ENCODE measurements at places on chromosomes 6 and 20.

GRCh38 chr20:36786663-36787062 is 13.1 kb upstream of the DSN1 start:
- no peak for DNase-seq

GRCh38 chr6:121430514-121431460 is 4.7 kb upstream of the GJA1 start:
- DNase-seq: no peak

DNA sequence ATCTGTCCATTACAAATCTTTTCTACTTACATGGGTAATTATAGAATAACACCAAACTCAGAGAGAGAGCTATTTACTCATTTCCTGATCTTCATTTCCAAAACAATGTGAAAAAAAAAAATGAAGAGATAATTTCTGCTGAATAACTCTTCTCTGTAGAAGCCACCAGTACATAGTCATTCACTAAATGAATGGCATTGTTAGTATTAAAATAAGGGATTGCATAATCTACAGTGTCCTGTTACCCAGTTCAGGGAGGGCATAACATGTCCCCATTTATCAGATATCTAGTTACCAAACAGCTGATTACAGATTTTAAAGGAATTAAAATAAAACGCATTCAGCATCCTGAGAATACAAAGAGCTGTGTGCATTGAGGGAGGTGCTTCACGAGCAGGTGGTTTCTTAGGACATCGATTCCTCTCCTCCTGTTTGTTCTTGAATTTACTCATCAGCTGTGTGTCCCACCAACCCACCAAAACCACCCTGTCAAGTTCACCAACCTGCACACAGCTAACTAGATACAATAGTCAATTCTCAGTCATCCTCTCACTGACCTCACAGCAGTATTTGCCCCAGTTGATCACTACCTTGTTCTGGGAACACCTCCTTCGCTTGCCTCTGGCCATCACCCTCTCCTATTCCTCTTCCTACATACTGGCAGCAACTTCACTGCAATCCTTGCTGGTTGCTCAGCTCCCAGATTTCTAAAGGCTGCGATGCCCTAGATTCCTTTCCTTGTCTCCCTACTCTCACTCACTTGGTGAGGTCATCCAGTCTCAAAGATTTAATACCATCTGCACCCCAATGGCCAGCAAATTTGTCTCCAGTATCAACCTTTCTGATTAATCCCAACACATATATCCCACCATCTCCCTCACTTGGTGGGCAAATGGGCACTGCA is 18.7 kb downstream of the CNKSR3 start:
- DNase-seq: no peak

DNA sequence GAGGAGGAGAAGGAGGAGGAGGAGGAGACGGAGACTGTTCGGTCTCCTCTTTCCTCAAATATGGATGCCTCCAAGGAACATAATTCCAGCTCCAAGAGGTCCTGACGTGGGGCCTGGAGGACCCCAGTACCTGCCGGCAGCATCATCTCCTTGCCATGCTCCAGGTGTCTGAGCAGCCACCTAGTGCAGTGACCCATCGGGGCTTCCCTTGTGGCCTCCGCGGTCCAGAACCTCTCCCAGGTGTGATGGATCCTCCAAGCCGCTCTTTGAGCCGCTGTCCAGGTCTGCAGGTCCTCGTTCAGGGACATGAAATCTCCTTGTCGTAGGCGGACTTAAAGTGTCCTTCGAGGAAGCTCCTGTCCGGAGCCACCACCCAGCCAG is 35.8 kb upstream of the HLA-C start:
- peak; percentile 54 for DNase-seq

- DNase-seq: no peak
Measured at GRCh38 chr6:13359287-13359686, 30.9 kb upstream of the TBC1D7 start.

GRCh38 chr6:53363341-53364079 is 14.8 kb upstream of the ELOVL5 start:
- no peak for DNase-seq

DNA sequence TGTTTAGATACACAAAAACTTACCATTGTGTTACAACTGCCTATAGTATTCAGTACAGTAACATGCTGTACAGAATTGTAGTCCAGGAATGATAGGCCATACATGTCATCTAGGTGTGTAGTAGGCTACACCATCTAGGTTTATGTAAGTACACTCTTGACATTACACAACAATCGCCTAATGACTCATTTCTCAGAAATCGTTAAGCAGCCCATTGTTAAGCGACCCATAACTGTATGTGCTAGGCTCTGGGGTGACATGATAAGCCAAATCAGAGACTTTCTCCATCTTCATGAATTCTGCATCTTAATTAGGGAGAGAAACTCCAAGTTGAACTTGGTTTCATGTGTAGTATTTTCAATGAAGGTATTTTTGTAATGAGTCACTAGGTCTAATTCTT is 17.2 kb downstream of the STK35 start:
- no peak for DNase-seq

- no peak for DNase-seq
Measured at GRCh38 chr20:31790401-31790800, 28.8 kb upstream of the MYLK2 start.

GRCh38 chr6:104256646-104257045 is 603.1 kb downstream of the HACE1 start:
- DNase-seq: no peak

- peak; percentile 33 for DNase-seq
Measured at GRCh38 chr6:130282234-130282995, 59.7 kb upstream of the SAMD3 start.

- DNase-seq: no peak
Measured at GRCh38 chr6:162173466-162173865, 554.1 kb downstream of the PRKN start.

GRCh38 chr6:157724960-157725741 is 97.9 kb upstream of the SNX9 start:
- DNase-seq: no peak

DNA sequence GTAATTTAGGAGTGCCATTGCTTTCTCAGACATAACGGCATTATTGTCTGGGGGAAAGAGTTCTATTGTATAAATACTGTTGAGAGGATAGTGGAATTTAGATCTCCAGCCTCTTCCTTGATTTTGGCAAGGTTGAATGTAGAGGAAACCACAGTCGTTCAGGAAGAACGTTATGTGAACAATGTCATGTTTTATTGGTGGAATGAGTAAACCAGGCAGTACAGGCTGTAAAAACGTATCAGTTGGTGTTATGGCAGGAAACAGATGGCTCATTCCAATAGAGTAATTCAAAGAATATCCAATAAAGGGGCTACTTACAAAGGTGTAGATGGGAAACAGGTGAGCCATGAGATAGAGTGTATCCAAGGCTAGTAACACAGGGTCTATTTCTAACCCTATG is 123.6 kb upstream of the SLC35B3 start:
- DNase-seq: no peak

GRCh38 chr6:148323344-148323743 is 19.3 kb upstream of the SASH1 start:
- no peak for DNase-seq

GRCh38 chr20:10674684-10675449 is 1.1 kb upstream of the JAG1 start:
- peak; percentile 88 for DNase-seq

GRCh38 chr6:129350278-129350677 is 359.7 kb downstream of the ARHGAP18 start:
- peak; percentile 11 for DNase-seq

DNA sequence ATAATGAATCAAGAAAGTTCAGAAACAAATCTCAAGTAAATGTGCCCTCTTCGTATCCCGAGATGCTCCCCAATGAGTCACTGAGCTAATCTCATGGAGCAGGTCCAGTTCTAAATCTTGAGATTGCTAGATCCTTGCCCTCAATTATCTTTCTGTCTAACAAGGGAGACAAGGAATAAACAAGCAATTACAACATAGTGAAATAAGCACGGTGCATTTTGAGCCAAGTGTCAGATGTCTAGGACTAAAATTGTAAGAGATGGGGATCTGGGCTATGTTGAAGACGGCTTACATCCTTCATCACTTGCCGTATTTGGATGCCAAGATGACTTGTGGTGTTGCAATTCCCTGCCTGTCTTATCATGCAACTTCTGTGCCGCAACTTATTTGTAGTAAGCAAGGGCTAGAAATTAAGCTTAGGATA is 56.5 kb upstream of the ADGRF1 start:
- DNase-seq: no peak

GRCh38 chr6:130981409-130981808 is 81.6 kb downstream of the EPB41L2 start:
- DNase-seq: no peak

GRCh38 chr6:28082939-28083338 is 2.6 kb downstream of the ZNF165 start:
- no peak for DNase-seq

GRCh38 chr20:33693289-33693688 is 7.1 kb upstream of the E2F1 start:
- no peak for DNase-seq

DNA sequence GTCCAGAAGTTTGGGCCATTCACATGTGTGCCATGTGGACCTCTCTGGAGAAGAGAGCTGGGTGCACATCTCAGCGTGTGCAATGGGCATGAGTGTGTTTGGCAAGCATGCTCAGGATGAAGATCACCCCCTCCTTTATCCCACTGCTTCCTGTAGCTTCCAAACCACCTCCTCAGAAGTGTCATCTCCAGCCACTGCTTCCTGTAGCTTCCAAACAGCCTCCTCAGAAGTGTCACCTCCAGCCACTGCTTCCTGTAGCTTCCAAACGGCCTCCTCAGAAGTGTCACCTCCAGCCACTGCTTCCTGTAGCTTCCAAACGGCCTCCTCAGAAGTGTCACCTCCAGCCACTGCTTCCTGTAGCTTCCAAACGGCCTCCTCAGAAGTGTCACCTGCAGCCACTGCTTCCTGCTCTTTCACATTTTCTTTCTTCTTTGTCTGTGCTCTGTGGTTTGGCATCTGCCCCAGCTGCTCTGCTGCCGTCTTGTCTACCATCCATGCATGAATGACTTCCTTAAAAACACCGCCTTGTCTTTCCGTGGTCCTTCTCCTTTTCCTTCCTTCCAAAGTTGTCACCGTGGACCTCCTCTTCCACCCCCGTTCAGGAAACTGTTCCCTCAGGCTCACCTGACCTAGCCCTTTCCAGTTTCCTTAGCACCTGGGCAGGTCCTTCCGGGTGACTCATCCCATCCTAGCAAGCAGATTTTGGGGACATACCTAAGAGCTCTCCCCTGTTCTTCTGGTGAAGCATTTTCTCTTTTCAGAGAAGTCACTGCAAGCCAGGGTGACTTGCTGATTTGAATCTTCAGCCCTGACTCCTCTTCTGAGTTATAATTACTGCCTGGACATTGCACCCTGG is 43.5 kb upstream of the TIAM2 start:
- no peak for DNase-seq

GRCh38 chr6:27159725-27160124 is 87.8 kb upstream of the PRSS16 start:
- no peak for DNase-seq

Data from NCI-H526 (cell line).